GM23248 (cell line): ENCODE measurements at places on chromosomes 3 and 15.

- DNase-seq: peak; percentile 29
Observed at GRCh38 chr15:27353856-27354255, 382.9 kb downstream of the GABRG3 start.

- DNase-seq: no peak
Observed at GRCh38 chr3:14602006-14602803, 49.4 kb upstream of the CCDC174 start.

- peak; percentile 81 for DNase-seq
Observed at GRCh38 chr3:172249039-172249438, 199.2 kb downstream of the GHSR start.

- DNase-seq: no peak
Observed at GRCh38 chr15:52318729-52319500, 23.3 kb upstream of the MYO5C start.

- peak; percentile 70 for DNase-seq
Observed at GRCh38 chr3:31533169-31534064, 692 bp downstream of the STT3B start.

DNA sequence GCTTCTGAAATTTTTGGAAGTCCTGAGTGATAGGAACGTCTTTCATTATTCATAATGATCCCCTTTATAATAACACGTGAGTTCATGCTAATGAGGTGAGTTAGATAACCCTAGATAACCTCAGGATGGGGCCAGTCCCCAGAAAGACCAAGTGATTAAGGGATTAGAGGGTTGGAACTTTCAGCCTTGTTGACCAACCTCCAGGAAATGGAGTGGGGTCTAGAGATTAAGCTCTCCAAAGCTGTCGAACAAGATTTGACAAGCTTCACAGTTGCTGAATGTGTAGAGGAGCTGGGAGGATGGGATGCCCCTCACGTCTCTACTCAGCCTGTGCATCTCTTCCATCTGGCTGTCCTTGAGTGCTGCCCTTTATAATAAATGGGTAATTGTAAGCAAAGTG, 107.1 kb downstream of the ZMAT3 start:
- DNase-seq: no peak

GRCh38 chr3:141440942-141441341, 45.9 kb upstream of the RASA2 start:
- DNase-seq: no peak

- DNase-seq: peak; percentile 73
Observed at GRCh38 chr3:62727536-62727935, 147.7 kb downstream of the CADPS start.

DNA sequence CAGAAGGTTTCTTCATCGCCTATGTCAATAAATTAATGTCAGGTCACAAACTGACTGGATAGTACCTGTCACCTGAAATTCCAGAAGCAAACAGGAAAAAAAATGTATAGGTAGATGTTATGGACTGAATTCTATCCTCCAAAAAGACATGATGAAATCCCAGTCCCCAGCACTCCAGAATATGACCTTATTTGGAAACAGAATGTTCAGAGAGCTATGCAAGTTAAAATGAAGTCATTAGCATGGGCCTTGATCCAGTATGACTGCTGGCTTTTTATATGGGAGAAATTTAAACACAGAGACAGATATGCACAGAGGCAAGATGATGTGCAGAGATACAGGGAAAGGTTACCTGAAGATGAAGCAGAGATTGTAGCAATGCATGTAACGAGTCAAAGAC, 953.4 kb downstream of the ZPLD1 start:
- peak; percentile 0 for DNase-seq

- DNase-seq: peak; percentile 82
Observed at GRCh38 chr3:20040548-20041196, 426 bp downstream of the KAT2B start.

DNA sequence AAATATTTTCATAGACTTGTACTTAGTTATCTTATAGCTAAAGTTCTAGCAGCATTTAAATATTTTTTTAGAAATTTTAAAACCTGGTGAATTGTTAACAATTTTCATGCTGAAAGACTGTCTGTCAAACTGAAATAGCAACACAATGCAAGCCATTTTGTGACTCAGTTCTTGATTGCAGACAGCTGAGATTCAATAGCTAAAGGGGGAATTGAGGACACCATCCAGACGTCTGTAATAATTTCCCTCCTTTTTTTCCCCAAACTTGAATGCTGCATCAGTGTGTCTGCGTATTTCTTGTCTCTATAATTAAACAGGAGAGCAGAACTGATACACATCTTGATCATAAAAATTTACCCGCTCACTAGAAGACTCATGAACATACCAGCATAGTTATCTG, 468.3 kb downstream of the GBE1 start:
- DNase-seq: no peak

- no peak for DNase-seq
Observed at GRCh38 chr3:44952689-44953088, 23.3 kb downstream of the ZDHHC3 start.

GRCh38 chr15:99310745-99311144, 59.5 kb downstream of the LRRC28 start:
- no peak for DNase-seq

GRCh38 chr3:177606891-177607290, 409.6 kb upstream of the TBL1XR1 start:
- DNase-seq: no peak

DNA sequence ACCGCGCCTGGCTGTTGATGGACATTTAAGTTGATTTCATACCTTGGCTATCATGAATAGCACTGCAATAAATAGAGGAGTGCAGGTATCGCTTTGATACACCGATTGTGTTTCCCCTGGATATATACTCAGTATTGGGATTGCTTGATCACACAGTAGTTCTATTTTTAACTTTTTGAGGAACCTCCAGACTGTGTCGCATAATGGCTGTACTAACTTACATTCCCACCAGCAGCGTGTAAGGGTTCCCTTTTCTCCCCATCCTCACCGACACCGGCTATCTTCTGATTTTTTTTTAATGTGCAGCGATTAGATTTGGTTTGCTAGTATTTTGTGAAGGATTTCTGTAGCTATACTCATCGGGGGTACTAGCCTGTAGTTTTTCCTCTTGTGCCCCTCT, 16.0 kb downstream of the RUBCN start:
- DNase-seq: no peak

GRCh38 chr3:38387862-38388261, 41.3 kb downstream of the XYLB start:
- no peak for DNase-seq

DNA sequence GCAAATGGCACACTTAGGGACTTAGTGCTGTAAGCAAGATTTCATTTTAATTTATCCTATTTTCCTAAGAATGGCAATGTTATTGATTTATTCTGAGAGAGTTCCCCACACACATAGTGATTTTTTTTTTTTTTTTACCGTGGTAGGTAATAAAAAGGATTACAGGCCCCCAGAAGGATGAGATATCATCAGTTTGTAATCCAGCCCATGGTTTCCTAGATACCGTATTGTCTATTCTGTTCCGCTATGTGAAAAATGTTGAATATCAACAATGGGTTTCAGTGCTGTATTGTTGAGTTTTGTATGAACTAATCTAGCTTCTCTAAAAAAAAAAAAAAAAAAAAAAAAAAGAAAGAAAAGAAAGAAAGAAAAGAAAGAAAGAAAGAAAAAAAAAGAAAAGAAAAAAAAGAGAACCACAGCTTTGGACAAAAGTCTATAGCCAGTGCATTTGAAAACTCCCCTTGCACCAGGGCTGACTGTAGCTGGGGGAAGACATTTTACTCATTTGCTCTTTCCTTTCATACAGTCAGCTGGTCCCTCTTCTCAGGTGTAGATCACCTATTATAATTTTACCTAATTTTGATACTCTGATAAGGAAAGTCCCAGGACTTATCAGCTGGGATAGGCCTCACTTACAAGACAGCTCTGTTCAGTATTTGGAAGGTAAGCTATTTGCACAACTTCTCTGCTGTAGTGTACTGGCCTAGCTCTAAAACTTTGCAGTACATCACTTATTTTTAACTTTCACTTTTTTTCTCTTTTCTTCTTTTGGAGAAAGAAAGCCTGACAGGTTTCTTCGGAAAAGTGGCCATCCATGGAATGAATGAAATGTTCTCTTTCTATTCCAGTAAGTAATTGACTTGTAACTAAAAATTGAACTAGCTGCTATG, 101.4 kb upstream of the SOX2 start:
- DNase-seq: no peak
